ENCODE measurements at places on chromosomes 11 and 22.
A peak's percentile ranks its signal among the peaks of the same experiment; 100 is the strongest.

- no peak for DNase-seq
These were observed 643.9 kb downstream of the BRD1 start for GRCh38 chr22:49183826-49184216.

DNA sequence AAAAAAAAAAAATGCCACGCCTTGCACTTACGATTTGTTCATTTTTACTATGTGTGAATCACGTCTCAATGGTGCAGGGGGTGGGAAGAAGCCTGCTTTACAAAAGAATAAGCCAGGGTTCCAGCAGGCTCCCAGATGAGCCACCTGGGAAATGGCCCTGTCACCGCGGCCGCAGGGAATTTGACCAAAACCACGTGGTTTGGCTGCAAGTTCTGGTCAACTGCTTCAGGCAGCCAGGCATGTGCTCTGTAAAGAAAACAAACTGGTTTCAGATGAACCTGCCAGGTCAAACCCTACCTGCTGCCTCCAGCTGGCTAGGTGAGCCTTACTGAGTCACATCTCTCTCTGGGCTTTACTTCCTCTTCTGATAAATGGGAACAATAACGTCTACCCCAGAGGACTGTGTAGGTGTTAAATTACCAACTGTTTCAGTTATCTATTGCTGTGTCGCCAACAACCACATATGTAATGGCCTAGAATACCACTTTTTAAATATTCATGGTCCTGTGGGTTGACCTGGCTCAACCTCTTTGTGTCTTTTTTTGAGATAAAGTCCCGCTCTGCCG, 30.5 kb upstream of the GCAT start:
- no peak for DNase-seq

DNA sequence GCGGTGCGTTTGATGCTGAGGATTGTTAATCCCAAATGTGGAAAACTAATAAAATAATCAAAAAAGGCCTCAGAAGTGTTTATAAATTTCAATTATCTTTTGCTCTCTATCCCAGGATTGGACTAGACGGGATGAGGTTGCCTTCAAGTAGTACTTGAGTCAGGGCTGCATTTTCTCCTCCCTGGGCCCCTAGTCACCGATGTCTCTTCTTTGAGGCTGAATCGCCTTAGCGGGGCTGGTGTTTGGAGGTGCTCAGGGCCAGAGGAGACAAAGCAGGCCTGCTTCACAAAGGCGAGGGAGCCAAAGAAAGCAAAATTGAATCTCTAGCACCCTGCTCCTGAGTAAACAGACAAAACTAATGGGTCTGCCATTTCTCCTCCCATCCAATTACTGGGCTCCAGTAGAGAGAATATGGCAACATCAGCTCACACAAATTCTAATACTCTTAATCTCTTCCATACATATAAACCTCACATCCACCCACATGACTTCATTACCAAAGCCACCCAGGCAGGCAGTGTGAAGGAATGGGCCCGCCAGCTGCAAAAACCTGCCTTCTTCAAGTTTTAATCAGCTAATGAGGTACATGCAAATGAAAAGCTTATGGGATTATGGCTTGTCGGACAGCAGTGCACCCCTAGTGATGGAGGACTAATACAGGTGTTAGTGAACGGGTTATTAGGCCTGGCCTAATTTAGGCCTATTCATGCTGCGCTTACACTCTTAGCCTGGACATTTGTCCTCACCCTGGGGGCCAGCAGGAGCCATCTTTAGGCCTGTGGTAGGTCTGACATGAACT, 52.7 kb upstream of the HTATIP2 start:
- no peak for DNase-seq

- DNase-seq = no peak
These were observed 627.3 kb upstream of the KIRREL3 start for GRCh38 chr11:127627629-127628457.

GRCh38 chr22:41256254-41257253, 15.8 kb upstream of the CHADL start:
- no peak for DNase-seq

DNA sequence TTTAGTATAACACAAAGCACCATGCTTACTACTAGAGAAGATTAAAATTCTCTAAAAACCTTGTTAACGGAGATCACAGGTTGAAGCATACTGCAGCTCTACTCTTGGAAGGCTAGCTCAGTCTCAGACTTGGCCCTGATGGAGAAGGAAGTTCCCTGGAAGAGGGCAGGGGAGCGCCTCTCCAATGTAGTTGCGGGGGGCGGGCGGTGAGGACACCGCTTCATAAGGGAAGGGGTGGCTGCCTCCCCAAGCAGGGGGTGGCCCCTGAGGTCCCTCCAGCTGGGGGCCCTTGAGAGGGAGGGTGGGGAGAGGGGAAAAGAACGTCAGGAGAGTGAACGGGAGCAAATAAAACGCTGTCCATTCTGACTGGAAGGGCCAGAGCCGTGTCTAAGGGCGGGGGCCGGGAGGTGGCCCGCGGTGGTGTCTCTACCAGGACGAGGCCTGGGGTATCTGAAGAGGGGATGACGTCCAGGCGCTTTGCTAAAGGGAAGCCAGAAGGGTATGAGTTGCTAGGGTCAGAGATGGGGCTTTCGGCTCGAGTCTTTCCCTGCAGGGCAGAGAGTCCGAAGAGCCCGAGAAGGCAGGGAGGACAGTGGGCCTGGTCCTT, 553 bp upstream of the USP47 start:
- DNase-seq = peak; percentile 77

GRCh38 chr11:94938095-94939055, 35.0 kb downstream of the CWC15 start:
- DNase-seq = no peak

DNA sequence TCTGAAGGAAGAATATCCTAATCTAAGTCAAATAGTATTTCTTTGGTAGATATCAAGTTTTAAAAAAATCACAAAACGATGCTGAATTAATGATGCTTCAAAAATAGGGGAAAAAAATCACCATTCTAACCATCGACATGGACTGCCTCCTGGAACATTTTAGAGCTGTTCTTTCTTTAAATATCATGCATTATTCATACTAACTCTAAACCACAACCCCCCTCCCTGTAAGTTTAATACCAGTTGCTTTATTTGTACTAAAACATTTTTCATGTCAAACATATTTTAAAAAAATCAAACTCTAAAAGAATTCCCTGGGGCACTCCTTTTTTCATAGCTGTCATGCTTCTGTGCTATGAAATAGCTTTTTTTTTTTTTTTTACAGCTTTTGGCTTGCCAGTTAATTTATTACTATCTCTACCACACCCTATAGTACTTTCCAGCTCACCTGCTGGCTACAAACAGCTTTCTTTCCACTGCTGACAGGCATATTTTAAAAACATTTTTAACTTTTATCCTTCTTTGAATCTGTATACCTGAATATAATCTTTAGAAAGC, 256.9 kb downstream of the SOX6 start:
- no peak for DNase-seq

- no peak for DNase-seq
These were observed 18.9 kb upstream of the PISD start for GRCh38 chr22:31680861-31681341.

- no peak for DNase-seq
These were observed 59.2 kb downstream of the CACNG2 start for GRCh38 chr22:36644333-36644757.

DNA sequence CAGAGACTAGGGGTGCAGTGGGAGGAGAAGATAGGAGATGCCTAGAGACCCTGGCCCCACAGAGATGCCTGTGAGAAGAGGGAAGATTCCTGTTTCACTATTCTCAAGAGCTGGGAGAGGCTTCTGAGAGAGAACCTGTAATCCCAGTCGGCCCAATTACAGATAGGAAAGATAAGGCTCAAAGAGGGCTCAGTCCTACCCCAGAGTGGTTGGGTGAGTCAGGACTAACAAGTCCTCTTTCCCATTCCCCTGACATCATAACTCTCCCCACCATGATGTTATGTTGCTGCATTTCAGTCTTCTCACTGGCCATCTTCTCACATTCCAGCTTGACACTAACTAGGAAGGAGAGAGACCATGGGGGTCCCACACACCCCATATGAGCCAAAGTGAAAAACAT, 17.9 kb downstream of the ARHGEF12 start:
- DNase-seq = no peak

GRCh38 chr22:25219948-25220442, 556 bp downstream of the CRYBB2 start:
- DNase-seq = no peak
